ENCODE measurements at places on chromosomes 7 and 10.

DNA sequence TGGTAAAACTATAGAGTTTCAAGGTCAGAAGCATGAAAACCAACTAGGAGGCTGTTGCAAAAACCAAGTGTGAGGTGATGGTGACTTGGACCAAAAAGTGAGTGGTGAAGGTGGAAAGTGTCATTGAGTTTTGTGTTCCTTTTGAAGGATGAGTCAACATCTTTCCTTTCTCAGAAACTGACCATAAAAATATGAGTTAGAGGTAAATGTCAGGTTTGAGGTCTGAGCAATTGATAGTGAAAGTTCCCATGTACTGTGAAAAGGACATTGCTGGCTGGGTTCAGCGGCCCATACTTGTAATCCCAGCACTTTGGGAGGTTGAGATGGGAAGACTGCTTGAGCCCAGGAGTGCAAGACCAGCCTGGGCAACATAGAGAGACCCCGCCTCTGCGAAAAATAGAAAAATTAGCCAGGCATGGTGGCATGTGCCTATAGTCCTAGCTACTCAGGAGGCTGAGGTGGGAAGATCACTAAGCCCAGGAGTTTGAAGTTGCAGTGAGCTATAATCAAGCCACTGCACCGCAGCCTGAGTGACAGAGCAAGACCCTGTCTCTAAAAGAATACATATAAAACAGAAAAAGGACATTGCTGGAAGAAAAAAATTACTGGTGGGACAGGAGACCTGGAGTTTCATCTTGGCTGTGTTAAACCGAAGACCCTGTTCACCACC lies 89.3 kb upstream of the ARID5B start:
- no peak for DNase-seq

DNA sequence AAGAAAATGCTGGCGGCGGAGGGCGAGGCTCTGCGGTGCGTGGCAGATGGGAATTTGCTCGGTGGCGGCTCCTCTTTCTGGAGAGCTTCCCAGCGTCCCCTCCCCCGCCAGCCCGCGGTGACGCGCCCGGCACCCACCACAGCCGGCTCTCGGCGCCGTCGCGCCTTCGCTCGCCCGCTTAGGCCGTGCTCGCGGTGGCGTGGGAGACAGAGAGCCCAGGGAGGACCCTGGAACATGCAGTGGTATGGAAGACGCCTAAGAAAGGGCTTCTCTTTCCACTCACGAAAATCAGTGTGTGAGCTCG lies 576 bp upstream of the CSGALNACT2 start:
- peak; percentile 86 for DNase-seq

GRCh38 chr10:91813251-91813650 lies 15.0 kb downstream of the TNKS2 start:
- DNase-seq, result no peak

GRCh38 chr7:44486693-44487092 lies 3.8 kb downstream of the NUDCD3 start:
- DNase-seq, result no peak

DNA sequence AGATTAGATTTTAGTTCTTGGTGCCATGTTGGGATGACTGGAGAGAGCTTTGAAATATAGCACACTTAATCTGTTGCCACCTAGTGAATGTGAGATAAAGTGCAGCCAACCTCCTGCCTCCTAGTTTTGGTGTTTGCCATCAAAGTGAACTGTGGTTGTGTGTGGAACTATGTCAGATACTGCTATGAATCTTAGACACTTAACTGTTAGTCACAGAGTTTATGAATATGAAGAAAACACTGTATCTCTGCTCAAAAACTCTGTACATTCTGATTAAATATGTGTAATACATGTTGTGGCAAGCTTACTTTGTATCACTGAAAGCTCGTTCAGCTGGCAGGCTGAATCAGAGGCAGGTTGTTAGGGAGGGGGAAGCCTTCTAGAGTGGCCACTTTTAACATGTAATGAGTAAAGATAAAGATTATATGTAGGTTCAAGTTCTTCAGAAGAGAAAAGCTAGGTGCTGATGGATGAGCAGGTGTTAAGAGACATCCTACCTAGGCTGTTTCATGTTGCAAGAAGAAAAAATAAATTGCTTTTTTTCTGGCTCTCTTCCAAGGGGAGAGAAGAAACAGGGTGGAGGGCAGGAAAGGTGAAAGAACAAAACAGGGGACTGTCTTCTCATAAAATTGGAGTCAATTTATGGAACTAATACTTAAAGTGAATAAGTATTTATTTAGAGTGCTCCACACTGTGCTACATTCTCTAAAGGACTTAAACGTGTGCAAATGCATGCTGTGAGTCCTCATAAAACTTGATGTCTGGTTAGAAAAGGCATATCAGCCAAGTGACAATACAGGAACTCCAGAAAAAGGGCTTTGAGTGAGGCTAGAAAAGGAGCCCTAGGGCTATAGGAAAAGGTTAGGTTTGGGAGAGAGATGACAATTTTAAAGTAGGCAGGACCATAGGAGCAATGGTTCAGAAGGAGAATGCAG lies 14.1 kb upstream of the LAMB1 start:
- peak; percentile 52 for DNase-seq

DNA sequence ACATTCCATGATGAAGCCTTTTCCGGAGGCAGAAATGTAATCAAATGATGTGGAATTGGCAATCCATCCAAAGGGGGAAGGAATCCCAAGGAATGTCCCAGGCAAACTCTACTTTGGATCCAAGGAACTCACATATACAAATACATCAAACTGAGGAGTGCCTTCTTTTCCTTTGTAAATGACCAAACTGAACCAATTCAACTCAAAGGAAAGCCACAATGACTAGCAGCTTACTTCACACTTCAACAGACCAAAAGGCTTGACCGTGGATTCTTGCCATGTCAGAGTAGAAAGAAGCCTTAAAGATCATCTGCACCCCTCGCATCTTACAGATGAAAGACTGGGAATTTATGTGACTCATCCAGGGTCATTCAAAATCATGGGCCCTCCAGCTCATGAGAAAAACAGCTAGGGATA lies 79.7 kb upstream of the MACROH2A2 start:
- no peak for DNase-seq

GRCh38 chr7:44922351-44922694 lies 37.0 kb upstream of the PURB start:
- no peak for DNase-seq

DNA sequence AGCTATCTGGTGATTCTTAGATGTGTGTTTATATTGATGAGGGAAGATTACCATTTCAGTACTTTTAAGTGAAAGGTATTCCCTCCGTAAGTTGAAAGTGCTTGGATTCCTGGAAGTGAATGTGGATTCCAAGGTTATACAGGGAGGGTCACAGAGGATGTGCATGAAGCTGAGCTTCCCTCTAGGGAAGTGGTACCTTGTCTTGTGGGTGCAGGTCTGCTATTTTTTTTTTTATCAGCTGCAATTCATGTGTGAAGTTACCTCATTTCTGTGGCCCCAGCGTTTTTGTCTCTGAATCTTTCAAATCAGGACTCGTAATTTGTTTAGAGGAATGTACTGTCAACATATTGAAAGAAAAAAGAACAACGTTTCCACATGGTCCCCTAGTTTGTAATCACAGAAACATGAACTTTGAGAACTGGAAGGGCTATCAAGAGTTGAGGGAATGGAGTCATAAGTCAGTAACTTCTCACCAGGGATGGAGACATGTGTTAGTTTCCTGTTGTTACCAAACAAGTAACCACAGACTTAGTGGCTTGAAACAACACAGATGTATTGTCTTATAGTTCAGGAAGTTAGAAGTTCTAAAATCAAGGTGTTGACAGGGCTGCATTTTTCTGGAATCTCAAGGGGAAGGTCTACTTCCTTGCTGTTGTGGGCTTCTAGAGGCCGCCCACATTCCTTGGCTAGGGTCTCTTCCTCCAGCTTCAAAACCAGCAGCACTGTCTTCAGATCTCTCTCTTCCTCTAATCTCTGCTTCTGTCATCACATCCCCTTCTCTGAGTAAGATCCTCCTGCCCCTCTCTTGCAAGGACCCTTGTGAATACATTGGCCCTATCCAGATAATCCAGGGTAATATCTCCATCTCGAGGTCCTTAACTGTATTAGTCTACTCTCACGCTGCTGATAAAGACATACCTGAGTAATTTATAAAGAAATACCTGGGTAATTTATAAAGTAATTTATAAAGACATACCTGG lies 64.4 kb downstream of the RAB18 start:
- DNase-seq, result peak; percentile 20

- DNase-seq, result peak; percentile 80
Measured at GRCh38 chr7:74480861-74481417, 27.2 kb downstream of the GTF2IRD1 start.

- DNase-seq, result peak; percentile 57
Measured at GRCh38 chr10:61000769-61001730, 57.1 kb upstream of the RHOBTB1 start.

DNA sequence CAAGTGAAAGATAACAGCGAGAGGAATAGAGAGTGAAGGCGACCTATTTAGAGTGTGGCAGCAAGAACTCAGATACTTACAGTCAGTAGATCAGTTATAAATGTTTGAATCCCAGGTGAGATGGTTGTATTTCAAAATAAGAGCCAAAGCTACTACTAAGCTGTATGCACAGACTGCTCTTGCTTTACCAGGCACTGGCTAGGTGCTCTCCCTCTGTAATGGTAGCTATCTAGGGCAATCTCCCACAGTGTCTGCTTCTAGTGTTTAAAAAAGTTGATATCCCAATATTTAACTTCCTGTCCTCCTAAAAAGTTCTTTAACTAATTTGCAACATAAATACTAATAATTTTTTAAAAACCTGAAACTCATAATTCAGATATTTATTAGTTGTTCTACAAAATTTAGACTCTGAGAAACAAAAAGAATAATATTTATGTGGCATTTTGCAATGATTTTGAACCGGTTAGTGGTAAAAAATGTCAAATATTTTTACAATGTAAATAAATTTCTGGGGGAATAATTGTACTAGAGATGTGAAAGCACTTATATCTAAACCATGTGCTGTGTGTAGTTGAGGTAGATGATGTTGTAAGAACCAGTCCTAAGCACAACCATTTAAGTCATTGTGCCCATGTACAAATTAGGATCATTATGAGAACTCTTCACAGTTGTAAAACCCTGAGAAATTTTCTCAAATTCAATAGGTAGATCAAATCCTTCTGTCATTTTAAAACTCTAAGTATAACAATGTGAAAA lies 349.3 kb upstream of the SEMA3D start:
- DNase-seq, result no peak

DNA sequence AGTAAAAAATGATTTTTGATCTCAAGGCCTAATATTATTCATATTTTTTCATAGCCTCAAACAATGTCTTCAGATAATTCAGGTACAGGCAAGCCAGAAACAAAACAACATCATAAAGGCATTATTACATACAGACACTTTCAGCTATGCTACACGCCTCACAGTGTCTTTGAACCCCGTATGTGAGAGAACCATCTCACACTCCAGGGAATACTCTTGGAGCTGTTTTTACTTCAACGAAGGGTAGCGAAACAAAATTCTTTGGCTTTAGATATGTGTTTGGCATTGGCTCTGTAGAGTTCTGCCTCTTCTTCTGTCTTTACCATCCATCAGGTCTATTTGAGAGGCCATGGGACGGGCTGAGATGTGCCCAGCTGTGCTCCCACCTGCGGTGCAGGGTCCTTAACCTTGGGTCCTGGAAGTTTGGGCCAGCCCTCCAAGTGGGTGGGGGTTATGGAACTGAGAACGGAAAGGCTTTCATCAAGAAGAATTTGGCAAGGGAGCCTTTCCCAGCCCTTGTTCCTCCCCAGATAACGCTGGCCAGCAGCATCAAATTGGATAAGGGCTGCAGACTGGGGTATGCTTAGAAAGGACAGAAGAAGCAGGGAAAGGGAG lies 276.9 kb downstream of the TCF7L2 start:
- no peak for DNase-seq

- no peak for DNase-seq
Measured at GRCh38 chr7:89500084-89500483, 654.2 kb upstream of the STEAP1 start.

DNA sequence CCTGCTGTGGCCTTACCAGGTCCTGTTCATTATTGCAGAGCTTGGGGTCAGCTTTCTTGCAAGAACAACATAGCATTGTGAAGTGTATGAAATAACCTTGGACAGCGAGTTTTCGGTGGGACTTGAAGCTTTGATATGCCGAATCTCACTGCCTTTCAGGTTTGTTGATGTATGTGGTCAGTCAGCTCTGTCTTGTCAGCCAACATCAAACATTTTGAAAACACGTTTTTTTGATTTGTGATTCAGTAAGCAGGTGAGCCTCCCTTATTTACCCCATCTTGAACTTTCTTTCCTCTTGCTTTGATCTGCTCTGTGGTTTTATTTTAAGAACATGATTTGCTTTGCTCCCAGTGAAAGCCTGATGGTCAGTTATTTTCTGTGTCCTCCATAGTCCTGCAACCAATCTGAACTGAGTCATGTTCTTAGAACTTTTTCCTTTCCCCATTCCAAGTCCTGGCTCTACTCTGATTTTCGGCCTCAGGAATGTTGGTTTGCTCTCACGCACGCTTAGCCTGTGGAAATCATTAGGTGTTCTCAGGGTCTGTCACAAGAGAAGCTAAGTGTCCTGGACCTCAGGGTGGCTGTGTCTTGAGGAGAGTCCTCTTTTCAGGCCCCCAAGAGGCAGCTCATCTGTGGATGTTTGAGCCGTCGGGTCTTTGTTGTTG lies 8.7 kb downstream of the WBP1L start:
- peak; percentile 81 for DNase-seq

- DNase-seq, result no peak
Measured at GRCh38 chr7:159103382-159104187, 41.1 kb downstream of the VIPR2 start.

GRCh38 chr10:98519841-98520240 lies 73.1 kb upstream of the HPS1 start:
- DNase-seq, result no peak

GRCh38 chr10:73065441-73065840 lies 31.2 kb downstream of the P4HA1 start:
- peak; percentile 28 for DNase-seq
